ENCODE measurements at places on chromosomes 16 and 17.

DNA sequence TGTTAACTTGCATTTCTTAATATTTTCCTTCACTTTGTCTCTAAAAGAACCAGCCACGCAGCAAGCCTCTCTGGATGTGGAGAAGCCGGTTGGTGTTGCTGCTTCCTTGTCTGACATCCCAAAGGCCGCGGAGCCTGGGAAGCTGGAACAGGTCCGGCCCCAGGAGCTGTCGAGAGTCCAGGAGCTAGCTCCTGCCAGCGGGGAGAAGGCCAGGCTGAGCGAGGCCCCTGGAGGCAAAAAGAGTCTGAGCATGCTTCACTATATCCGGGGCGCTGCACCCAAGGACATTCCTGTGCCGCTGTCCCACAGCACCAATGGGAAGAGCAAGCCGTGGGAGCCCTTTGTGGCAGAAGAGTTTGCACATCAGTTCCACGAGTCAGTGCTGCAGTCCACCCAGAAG, 22.8 kb downstream of the GINS2 start:
- DNase-seq: no peak

GRCh38 chr16:59021751-59022150, 287.6 kb upstream of the GOT2 start:
- no peak for DNase-seq

DNA sequence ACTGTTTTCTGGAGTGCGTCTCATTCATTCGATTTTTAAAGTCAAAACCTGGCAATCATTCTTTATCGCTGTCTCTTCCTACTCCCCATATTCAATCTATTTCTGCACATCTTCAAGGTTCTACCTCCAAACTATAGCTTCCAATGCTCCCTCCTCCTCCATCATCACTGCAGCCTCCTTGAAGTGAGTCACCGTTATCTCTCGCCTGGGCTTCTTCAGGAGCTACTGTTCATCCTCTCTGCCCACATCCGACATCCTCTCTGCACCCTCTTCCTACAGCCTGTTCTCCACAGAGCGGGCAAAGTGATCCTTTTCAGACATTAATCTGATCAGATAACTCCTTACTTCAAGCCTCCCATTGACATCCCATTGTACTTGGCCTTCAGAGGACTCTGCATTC, 144.2 kb upstream of the DNAH9 start:
- DNase-seq: no peak

GRCh38 chr17:69485901-69486643, 71.6 kb downstream of the MAP2K6 start:
- DNase-seq: no peak

DNA sequence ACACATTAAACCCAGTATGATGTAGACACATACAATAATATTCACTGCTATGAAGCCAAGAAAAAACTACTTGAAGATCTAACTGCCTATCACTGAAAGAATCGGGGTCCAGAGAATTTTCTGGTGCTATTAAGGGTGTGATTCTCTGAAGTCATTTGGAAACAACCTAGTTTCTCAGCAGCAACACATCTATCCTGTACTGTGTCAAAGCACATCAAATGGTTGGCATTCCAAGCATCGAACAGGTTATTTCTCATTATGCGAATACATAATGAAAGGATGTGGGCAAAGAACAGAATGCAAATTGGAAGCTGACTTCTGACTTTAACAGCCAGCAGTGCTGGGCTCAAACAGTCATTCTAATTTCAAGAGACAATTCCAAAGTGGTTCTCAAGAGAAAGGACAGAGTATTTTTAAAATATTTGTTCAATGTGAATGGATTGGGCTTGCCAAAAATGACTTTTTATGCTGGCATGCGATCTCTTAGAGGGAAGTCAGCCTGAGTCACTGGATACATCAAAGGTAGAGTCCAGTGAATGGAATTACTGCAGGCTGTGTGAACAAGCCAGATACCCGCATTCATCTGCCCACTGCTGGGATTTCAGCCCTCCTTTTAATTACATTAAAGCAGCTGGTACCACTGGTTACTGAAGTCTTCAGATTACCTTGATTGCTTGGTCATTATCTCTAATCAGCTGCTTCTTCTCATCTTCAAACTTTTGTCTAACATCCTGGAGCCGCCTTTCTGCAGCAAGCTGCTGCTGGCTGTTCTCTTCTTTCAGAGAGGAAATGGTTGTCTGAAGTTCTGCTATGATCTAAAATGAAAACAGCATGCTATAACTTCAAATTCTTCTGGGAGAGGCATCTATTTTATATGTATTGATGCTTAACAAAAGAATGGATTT, 181.2 kb upstream of the AXIN2 start:
- DNase-seq: no peak

- no peak for DNase-seq
These were observed 46.9 kb downstream of the TUBD1 start for GRCh38 chr17:59845595-59846393.

GRCh38 chr16:56852401-56852730, 12.6 kb upstream of the SLC12A3 start:
- DNase-seq: no peak

DNA sequence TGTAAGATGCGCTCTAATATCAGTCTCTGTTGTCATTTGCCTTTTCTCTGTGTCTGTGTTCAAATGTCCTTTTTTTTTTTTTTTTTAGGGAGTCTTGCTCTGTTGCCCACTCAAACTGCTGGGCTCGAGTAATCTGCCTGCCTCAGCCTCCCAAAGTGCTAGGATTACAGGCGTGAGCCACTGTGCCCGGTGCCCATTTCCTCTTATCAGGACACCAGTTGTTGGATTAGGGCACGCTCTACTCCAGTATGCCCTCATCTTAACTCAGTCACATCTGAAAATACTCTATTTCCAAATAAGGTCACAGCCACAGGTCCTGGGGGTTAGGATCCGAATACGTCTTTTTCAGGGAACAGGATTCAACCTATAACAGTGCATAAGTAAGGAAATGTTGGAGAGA, 1.9 kb upstream of the TRIM47 start:
- DNase-seq: no peak

DNA sequence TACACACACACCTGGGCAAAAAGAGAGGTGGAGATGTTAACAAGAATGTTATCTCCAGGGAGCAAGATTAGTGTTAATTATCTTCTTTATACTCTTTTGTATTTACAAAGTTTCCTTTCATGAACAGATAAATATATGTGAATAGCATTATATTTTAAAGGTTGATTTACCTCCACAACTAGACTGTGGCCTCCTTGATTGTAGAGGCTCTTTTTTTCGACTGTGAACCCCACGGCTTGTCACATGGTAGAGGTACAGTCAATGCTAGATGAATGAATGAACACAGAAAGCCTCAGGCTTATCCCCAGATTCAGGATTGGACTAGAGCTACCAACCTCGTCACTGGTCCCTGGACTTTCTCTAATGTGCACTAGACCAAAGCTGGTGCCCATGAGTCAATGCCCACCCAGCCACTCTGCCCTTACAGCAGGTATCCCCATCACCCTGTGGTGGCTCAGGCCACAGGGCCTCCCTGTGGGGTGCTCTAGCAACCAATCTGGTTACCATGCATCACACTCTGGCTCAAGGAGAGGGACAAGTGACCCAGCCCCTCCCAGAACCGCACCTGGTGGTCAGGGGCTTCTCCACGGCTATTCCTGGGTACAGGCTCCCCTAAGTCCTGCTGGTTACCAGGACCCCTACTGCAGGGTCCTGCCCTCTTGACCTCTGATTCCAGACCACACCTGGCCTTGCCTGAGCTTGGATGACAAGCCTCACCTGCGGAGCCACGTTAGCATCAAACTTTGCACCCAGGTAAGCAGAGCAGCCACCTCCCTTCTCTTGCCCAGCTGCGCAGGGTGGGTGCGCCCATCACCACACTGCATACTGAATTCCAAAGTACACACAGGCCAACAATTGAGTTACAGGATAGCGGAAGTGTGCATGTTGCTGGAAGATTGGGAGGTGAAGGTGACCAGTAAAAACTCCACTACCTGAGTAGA, 101.0 kb downstream of the CDYL2 start:
- no peak for DNase-seq

DNA sequence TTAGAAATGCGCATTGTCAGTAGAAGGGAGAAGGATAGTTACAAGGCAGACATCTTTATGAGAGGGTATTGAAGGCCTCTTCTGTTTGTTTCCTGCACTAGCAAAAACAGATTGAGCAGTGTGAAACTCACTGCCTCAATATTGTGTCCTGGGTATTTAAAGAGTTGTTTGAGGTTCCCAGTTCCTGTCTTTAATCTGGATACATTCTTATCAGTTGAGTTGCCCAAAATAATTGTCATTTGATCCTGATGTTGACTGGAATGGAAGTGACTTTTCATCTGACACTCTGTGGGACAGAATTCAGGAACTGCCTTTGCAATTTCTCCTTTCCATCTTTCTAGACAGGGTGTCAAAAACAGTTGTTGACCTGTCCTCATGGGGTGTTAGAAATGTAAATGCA, 1.7 kb downstream of the ATP6V0A1 start:
- no peak for DNase-seq

GRCh38 chr16:86886651-86887050, 308.3 kb downstream of the FOXL1 start:
- no peak for DNase-seq

GRCh38 chr17:79956853-79957252, 78.8 kb downstream of the TBC1D16 start:
- DNase-seq: no peak

DNA sequence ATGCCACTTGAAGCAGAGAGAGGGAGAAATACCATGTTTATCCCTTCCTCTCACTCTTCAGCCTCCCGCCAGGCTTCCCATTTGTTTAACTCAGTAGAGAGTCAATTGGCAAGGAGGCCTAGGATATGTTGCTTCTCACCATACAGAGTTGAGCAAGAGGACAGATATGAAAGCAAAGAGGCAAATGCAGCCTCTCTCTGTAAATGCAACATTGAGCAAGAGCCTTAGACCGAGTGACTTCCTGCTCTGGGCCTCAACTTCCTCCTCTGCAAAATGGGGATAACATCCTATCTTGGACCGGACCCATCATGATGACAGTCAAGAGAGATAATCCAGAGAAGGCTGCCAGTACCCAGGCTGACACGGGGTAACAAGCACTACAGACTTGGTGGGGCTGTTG, 36.8 kb downstream of the SOCS1 start:
- no peak for DNase-seq

DNA sequence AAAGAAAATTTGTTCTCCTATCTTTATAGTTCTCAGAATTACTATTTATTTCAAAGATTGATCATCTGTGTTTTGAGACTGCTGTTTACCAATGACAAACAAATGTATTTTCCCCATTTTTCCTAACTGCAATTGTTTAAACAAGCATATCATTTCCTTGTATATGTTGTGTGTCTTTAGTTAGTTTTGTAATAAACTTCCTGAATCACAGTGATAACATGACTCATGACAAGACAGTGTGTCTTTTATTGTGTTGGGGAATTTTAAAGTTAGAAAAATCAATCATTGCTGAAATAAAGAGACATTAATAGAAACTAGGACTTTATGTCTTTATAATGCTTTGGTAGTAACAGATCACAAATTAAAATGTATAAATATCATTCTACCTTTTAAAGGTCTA, 348.5 kb downstream of the KCNJ2 start:
- no peak for DNase-seq

DNA sequence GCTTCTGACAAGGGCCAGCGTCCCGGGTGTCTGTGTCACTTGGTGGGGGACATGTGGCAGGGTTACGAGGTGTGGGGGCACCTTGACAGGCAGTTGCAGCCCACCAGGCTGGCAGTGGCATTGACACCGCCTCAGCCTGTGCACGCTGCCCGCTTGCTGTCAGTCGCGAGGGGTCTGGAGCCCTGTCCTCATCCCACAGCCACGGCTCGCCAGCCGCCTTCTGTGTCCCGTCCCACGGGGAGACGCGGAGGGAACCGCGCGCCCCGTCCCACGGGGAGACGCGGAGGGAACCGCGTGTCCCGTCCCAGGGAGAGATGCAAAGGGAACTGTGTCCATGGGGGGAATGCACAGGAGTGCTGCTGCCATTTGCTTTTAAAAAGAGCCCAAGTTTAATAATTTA, 3.5 kb downstream of the PABPN1L start:
- DNase-seq: no peak

DNA sequence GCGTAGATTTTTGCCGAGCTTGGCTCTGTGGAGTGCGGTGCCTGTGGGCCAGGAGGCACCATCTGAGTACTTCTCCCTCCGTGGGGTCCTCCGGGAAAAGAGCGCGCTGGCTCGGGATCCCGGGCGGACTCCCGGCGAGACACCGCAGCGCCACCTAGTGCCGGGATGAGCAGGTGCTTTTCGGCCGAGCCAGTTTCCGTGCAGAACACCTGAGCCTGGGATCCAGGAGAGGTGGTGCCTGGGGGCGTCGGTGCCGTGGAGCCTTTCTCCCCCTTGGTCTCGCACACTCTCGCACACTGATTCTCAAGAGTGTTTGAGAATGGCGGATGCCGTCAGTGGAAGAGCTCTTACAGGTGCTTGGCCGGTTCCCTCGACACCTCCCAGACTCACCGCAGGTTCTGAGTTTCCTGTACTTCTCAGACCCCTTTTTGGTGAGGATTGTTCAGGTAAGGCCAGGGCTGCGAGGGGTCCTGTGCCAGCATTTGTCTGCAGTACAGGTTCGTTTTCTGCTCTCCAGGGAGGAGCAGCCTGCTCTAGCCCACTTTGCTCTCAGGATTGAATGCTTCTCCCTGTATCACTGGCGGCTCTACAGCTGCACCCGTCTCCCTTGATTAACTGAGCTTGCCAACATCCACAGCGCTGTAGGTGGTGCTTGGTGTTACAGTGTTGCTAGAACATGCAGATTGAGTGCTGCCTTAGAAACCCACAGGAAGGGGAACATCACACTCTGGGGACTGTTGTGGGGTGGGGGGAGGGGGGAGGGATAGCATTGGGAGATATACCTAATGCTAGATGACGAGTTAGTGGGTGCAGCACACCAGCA, 23.3 kb downstream of the TBCD start:
- peak; percentile 62 for DNase-seq

GRCh38 chr16:4474192-4474961, at the start of gene NMRAL1:
NMRAL1 (minus strand) TSS chr16:4474625; CDS start chr16:4474132, 493 bp downstream.
- peak; percentile 69 for DNase-seq

DNA sequence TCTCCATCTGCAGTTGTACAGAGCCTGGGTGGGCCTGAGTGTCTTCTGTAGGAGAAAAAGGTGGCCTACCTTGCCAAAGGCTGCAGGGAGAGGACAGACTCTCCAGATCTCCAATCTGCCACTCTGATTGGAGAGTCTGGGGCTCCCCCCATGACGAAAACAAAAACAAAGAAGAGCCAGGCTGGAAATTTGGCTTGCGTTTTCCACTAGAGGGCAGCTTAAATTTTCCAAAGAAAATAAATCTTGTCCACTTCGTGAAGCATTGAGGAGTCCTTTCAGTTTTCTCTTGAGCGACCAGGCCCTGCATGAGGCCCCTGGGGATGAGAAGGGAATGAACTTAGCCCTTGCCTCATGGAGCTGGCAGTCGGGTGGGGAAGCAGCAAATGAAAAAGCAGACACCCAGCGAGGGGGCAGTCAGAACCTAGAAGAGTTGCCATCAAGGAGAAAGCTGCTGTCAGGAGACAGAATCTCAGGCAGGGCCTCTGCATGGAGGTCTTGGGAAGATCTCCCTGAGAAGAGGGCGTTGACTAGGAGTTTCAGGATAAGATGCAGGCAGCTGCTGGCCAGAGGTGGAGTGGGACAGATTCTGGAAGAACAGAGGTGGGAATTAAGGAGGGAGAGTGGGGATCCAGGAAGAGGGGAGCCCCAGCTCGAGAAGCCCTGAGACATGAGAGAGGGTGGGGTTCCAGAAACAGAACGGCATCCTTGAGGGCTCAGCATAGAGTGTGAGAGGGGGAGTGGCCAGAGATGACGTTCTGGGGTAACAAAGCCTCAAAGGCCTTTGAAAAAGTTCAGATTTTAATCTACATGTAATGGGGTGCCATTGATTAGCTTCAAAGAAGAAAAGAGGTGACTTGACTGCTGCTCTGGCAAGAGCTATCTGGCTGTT, 8.4 kb upstream of the SHCBP1 start:
- DNase-seq: no peak
